ENCODE measurements at places on chromosomes 5 and 9.

DNA sequence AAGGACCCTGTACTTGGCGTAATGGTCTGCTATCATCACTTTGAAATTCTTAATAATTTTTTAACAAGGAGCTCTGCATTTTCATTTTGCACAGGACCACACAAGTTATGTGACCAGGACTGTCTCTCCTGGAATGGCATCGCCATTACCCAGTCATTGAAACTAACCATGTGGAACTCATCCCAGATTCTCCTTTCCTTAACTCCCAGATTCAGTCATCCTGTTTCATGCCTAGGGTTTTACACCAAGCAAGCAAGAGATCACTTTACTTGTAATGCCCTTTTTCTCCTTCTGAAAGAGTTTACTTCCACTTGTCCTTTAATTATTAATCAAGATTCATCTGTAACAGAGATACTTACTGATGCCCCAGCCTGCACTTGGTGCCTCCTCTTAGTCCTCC is 12.0 kb downstream of the FRMD3 start:
- DNase-seq: no peak

DNA sequence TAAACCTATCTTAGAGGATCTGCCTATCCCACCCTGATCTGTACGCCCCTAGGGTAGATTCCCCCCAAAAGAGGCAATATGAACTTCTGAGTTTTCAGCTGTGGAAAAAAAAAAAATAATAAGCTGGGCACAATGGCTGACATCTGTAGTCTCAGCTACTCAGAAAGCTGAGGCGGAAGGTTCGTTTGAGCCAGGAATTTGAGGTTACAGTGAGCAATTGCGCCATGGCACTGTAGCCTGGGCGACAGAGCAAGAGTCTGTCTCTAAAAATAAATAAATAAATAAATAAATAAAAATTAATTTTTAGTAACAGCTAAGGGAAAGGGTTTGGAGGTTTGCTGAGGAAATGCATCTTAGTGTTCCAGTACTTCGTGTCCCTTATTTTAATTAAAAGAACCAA is 21.1 kb upstream of the SLC28A3 start:
- DNase-seq: no peak

DNA sequence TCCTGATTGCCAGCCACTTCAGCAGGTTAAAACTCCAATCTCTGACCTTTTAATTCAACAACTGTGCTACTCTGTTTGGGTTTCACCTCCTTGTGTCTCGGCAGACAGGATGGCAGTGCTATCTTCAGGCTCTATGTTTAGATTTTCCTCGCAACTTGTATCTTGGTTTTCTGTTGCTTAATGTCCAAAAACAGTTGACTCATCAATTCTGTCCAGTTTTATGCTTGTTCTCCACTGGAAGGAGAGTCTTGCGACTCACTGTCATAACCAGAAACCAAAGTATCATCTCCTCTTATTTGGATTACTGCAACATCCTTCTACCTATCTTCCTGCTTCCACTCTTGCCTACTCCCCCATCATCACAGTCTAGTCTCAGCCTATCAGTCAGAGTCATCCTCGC is 130.9 kb upstream of the ADAMTS16 start:
- no peak for DNase-seq

DNA sequence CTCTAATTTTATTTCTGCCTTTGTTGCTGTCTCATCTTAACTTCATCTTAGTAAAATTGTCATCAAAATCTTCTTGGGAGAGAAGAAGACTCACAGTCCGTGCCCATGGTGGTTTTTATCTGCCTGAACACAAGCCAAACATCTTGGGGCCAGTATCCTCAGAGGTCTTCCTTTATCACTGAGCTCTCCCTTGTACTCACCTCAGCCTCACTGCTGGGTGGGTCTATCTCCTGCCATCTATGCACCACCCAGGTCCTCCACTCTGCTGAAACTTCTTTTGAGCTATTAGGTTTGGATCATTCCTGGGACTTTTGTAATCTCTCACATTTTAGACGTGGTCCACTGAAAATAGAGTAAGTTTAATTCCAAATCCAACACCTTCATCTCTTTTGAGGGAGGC is 116.3 kb upstream of the EPB41L4A start:
- no peak for DNase-seq

DNA sequence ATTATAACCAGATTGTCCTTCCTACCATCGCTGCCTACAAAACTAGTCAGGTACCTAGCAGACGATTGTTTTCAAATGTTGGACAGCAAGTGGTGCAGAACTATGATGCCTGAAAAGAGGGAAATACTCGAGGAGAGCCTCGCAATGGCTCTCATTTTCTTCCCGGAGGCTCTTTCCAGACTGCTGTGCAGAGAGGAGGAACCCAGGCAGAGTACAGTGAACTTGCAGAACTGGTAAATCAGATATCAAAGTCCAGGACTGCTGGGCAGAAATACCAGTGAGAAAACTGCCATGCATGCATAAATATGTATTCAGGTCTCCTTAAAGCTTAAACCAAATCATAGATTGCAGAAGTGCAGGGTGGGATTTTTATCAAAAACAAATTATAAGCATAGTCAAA is 26.4 kb upstream of the UGT3A1 start:
- no peak for DNase-seq

- no peak for DNase-seq
These were observed 279.1 kb upstream of the EFNA5 start for GRCh38 chr5:107949688-107950341.

- DNase-seq: no peak
These were observed 13.5 kb downstream of the SH3TC2 start for GRCh38 chr5:149049371-149049781.
